ENCODE measurements at places on chromosomes 1 and 21.

DNA sequence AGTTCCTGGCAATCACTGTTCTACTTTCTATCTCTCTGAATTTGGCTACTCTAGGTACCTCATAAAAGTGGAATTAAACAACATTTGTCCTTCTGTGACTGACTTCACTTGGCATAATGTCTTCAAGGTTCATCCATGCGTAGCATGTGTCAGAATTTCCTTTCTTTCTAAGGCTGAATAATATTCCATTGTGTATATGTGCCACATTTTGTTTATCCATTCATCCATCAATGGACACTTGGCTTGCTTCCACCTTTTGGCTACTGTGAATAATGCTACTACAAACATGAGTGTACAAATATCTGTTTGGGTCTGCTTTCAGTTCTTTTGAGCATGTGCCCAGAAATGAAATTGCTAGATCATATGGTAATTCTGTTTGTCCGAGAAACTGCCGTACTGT, 14.7 kb downstream of the CACHD1 start:
- no peak for DNase-seq

- no peak for DNase-seq
Observed at GRCh38 chr1:237341391-237341790, 299.4 kb downstream of the RYR2 start.

GRCh38 chr1:156625436-156626078, 6.3 kb downstream of the HAPLN2 start:
- peak; percentile 82 for DNase-seq

GRCh38 chr1:165954940-165955339, 127.5 kb downstream of the UCK2 start:
- DNase-seq: no peak

DNA sequence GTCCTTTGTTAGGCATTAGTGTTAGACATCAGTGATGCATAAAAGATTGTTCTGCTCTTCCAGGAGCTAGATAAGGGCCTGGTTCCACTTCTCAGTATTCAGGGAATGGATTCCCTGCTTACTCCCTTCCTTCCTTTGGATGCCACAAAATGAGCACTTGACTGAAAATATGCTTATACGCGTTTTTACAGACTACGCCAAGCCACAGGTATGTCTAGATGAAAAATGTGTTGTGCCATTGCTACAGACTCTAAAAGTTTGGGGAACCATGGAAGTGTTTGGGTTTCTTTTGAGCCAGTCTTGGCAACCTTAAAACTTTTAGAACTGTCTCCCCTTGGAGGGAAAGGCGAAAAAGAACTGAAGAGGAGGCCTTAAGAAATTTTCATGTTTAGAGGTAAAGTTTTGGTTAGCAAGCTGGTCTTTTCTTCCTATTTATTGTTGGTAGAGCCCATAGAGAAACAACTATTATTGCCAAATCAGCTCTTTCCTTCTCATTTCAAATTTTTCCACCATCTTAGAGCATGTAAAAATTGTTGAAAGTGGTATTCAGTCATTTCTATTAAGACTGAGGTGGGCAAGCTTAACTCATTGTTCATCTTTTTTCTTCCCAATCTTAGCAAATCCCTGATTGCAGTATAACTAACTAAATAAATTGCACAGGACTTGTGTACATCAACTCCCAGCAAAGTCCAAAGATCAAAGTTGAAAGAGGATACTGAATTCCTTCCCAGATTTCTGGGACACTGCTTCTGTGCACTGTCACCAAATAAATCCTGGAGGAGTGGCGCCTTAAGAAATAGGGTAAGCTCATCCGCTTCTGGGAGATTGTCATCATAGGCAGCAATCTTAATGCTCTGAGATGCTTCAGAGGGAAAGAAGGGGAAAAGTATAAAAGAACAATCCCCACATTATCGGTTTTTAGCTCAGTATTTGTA, 18.9 kb downstream of the FGGY start:
- DNase-seq: no peak

GRCh38 chr1:111882559-111882958, 106.9 kb downstream of the KCND3 start:
- no peak for DNase-seq

DNA sequence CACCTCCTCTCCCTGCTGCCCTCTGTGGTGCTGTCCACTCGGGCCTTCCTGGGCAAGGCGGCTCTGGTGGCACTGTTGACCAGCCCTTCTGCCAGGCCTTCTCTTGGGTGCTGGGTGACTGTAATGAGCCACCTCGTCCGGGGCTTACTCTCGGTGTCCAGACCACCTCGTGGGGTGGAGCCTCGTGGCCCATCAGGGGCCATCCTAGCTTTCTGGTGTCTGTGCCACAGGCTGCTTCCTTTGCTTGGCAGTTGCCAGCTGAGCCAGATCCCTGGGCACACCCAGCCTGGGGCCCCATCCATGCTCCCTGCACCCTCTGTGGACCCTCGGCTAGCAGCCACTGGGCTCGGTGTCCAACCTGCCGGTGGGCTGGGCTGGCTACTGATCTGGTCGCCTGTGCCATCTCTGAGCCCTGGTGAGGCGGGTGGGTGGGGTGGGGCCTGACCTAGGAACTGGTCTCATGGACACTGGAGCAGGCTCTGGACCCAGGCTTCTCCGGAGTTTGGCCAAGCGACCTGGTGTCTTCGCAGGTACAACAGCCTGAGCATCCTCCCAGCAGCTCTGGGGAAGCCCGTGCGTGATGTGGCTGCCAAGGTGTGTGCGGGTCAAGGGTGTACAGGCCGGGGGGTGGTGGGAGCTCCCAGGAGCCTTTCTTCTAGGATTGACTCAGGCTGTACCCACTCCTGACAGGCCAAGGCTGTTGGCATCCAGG, 1.4 kb downstream of the PRXL2B start:
- no peak for DNase-seq

DNA sequence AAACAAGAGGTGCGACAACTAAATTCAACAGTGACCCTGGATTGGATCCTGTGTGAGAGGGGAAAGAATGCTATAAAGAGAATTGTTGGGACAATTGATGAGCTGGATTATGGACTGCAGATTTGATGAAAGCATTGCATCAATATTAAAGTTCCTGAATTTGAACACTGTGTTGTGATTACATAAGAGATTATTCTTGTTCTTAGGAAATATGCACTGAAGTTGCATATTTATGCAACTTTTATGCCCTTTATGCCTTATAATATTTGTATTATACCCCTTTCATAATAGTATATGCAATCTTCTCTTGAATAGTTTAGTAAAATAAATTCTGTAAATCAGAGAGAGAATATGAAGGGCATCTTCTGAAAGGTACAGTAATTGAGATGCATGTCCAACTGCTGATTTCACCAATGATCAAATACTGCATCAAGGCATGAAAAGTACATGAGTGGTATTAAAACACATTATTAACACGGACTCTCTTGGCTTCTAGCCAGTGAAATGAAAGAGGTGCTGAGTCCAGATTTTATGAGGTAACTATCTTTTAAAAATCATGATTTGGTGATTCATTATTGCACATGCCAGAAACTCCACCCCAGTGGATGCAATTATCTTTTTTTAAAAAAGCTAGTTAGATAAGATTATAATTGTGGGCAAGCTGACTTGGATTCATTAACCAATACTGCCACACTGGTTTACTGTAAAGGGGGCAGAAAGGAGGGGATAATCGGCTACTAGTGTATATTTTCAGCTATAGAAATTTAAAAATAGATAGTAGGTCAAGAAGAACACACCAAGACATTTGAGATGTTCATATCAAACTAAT, 19.9 kb upstream of the LPAR3 start:
- DNase-seq: no peak

GRCh38 chr1:100188617-100189016, 10.6 kb upstream of the LRRC39 start:
- DNase-seq: no peak

DNA sequence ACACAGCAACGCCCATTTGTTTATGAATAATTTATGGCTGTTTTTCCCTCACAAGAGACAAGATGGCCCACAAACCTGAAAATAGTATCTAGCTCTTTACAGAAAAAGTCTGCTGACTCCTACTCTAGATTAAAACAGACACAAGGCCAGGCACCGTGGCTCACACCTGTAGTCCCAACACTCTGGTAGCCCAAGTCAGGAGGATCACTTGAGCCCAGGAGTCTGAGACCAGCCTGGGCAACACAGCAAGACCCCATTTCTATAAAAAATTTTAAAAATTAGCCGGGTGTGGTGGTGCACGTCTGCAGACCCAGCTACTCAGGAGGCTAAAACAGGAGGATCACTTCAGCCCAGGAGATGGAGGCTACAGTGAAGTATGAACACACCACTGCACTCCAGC, 34.6 kb downstream of the LUZP1 start:
- no peak for DNase-seq

GRCh38 chr1:87851490-87851889, 522.8 kb downstream of the LMO4 start:
- no peak for DNase-seq

- DNase-seq: no peak
Observed at GRCh38 chr1:119294722-119295121, 73.9 kb upstream of the HAO2 start.

DNA sequence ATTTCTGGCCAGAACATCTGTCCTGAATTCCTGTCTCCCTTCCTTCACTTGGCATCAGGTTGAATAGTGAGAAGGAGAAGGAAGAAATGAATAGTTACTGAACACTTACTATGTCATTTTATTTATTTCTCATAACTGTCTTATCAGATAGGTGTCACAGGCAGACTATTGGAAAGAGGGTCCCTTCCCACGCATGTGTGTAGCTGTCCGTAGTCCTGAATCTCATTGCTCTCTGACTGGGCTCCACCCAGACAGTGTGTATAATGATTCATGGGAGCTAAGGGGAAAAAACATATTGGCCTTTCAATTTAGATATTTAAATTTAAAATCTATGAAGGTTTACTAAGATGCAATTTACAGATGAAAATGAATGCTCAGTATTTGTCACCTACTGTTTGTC, 86.1 kb downstream of the OMA1 start:
- DNase-seq: peak; percentile 22

GRCh38 chr1:29948581-29948980, 712.3 kb downstream of the PTPRU start:
- DNase-seq: no peak

DNA sequence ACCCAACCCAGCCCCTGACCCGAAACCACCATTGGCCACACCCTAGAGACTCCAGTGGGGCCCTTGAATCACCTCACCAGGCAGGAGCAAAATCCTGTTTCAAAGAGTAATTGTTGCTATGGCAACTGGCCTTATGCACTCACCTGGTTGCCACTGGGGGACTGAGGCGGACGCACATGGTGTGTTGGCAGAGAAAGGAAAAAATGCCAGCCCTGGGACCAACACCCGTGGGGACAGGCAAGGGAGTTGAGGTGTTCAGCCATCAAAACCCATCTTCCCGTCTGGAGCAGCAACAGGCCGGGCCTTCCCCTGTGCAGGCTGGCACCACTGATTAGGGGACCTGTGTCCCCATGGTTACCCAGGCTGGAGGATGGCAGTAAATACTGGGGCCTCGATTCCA, 395.8 kb upstream of the VAMP3 start:
- DNase-seq: no peak

GRCh38 chr1:3542676-3543075, 68.6 kb downstream of the MEGF6 start:
- no peak for DNase-seq

- DNase-seq: no peak
Observed at GRCh38 chr1:218642033-218642948, 297.2 kb downstream of the TGFB2 start.

GRCh38 chr1:72003092-72003491, 279.2 kb downstream of the NEGR1 start:
- no peak for DNase-seq

DNA sequence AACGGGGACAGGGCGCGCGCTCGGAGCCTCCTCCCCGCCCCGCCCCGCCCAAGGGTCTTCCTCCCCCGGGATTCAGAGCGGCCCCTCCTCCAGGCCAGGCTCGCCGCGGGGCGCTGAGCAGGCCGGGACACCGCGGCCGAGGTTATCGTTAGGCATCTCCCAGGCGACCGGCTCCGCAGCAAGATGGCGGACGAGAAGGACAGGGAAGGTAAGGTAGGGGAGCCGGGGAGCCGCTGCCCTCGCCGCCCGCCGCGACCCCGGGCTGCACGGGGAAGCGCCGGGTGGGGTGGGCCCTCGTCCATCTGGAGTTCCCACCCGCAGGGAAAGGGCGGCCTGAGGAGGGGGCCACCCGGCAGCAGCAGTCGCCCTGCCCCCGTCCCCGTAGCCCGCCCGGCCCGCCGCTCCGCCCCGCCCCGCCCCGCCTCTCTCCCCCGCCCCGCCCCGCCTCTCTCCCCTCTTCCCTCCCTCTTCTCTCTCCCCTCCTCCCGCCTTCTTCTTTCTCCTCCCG, 105.9 kb upstream of the HNRNPU start:
- DNase-seq: peak; percentile 85

DNA sequence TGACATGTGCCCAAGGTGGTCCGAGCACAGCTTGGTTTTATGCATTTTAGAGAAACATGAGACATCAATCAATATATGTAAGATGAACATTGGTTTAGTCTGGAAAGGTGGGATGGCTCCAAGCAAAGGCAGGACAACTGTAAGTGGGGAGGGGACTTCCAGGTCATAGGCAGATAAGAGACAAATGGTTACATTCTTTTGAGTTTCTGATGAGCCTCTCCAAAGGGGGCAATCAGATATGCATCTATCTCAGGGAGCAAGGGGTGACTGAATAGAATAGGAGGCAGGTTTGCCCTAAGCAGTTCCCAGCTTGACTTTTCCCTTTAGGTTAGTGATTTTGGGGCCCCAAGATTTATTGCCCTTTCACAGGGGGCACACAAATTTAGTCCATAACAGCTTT, 94.2 kb upstream of the COA6 start:
- no peak for DNase-seq

- DNase-seq: no peak
Observed at GRCh38 chr1:173049322-173049633, 1.5 kb downstream of the TNFSF18 start.
